Lower leg skin (tissue), 4 donors: ENCODE measurements at places on chromosomes 3 and 15. TPM values are rescaled to one million over a fixed set of nuclear protein-coding genes. Genes with fewer than 3 reads are reported as not detected.

KCNMB3 gene
- total RNA-seq: 0.19 TPM

WDR72 gene
- 8.1 TPM for total RNA-seq

KLHL40 gene
- not detected for total RNA-seq

TRIM42 gene
- total RNA-seq: not detected

TTLL13 gene
- total RNA-seq: not detected

ESYT3 gene
- 45.0 TPM for total RNA-seq

XIRP1 gene
- not detected for total RNA-seq

ZWILCH gene
- total RNA-seq: 2.3 TPM

RETNLB gene
- total RNA-seq: not detected
